Testis (tissue), 5 donors: ENCODE measurements at places on chromosomes 16 and 17.

- no peak for DNase-seq
Measured at GRCh38 chr16:88923450-88923849, 53.6 kb downstream of the CBFA2T3 start.

GRCh38 chr17:63490329-63490728, 13.5 kb downstream of the ACE start:
- no peak for DNase-seq

DNA sequence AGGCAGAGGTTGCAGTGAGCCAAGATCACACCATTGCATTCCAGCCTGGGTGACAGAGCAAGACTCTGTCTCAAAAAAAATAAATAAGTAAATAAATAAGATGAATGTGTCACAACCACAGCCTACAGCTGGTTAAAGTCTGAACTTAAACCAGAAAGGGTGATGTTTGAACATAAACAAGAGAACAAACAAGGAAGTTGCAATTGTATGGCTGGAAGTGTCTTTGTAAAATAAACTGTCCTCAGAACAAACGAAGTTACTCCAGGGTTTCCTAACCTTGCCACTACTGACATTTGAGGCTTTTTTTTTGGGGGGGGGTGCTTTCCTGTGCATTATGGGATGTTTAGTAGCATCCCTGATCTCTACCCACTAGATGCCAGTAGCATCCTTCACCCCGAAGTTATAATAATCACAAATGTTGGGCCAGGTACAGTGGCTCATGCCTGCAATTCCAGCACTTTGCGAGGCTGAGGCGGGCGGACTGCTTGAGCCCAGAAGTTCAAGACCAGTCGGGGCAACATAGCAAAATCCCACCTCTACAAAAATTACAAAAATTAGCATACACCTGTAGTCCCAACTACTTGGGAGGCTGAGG, 119.2 kb downstream of the XYLT1 start:
- DNase-seq, result no peak

- no peak for DNase-seq
Measured at GRCh38 chr16:47213761-47214440, 70.2 kb upstream of the NETO2 start.

- no peak for DNase-seq
Measured at GRCh38 chr17:41620583-41621434, 3.6 kb downstream of the KRT17 start.

- DNase-seq, result peak; percentile 75
Measured at GRCh38 chr16:4372578-4373355, 1.1 kb downstream of the VASN start.

DNA sequence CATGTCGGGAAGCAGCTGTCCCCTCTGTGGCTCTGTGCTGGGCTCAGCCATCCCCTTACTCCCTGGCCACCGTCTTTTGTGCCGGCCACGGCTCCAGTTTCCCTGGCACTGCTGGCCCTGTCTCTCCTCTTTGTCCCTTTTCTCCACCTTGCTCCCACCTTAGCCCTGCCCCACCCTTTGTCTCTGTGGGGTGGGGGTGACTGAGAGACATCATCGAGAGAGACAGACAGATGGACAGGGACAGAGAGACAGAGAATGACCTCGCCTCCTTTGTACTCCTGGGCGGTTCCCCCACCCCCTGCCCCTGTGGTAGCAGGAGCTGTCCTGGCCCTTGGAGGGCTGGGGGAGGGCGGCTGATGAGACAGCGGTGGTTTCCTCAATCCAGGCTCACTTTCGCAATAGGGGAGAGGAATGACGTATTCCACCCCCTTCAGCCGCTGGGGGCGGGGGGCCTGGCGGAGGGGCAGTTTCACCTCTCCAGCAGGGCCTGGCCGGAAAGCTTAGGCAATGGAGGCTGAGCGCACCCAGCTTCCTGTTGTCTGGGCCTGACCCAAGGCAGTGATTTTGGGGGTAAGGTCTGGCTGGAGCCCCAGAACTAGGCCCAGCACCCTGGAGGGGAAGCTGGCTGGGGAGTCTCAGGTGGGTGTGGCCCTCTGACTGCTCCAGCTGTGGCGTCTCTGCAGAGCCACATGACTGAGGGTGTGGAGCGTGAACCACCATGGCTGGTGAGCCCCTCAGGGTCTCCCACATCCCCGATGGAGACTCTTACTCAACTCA, 7.3 kb downstream of the FMNL1 start:
- DNase-seq, result peak; percentile 70

GRCh38 chr16:26133416-26134093, 441.8 kb downstream of the HS3ST4 start:
- DNase-seq, result no peak

DNA sequence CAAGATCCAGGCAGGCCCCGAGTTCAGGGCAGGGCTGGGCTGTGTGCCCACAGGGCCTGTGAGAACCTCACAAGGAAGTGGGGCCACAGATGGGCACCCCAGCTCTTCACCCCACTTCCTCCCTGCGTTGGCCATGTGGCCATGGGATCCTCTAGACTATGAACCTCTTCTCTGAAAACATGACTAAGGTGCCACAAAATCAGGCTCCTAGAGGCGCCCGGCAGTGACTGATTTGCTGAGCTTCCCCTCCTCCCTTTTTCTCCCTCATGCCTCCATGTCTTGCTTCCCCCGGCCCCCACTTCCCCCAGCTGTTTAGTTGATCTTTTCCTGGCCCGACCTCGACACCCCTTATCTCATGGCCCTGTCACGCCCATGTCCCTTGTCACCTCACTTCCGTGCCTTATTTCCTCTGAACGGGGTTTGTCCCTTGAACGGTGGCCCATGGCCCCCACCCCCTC, 87.1 kb downstream of the KCNJ12 start:
- no peak for DNase-seq

DNA sequence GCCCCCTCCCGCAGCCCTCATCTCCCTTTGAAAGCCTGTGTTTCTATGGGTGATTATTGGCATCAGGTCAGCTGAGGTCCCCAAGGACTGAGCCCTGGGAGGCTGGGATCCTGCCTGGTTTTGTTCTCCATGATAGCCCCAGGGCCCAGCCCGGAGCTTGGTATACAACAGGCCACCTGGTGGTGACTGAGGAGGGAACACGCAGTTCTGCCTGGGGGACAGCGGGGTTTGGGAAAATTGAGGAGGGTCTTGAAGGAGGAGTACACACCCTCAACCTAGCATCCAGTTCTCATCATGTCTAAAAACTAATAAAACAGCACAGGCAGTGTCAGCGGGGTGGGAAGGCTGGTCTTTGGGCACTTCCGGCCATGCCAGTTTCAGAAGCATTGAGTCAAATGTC, 335.1 kb downstream of the CPPED1 start:
- DNase-seq, result no peak

DNA sequence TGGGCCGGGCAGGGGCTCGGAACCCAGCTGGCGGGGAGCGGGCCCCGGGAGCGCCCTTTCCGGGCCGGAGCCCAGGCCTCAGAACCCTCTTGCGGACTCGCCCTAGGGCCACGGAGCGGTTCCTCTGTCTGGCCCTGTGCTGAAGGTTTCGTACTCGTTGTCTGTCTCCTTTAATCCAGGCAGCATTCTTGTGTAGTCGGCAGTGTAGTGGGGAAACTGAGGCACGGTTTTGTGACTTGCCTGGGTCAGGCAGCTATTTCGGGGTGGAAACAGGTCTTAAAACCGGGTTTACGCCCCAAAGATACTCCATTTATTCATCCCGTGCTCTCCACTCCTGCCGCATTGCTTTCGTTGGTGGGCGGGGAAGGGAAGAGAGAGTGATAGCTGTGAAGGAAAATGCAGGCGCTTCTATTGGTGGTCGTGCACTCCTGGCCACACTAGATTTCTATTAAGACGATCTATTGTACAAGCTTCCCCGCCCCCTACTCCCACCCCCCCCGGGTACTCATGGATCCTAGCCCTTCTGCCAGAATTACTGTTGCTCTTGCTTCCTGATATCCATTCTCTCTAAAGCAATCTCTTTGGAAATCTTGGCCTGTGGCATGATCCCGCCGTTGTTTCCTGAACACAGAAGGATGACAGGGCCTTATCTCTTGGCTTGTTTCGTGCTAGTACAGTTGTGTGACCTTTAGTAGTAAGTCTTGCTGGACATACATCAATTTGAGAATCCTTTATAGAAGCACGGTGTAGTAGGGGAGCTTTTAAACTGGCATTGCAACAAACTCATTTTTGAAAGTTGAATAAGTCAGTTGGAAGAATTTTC, 751 bp downstream of the DCAF7 start:
- peak; percentile 32 for DNase-seq

DNA sequence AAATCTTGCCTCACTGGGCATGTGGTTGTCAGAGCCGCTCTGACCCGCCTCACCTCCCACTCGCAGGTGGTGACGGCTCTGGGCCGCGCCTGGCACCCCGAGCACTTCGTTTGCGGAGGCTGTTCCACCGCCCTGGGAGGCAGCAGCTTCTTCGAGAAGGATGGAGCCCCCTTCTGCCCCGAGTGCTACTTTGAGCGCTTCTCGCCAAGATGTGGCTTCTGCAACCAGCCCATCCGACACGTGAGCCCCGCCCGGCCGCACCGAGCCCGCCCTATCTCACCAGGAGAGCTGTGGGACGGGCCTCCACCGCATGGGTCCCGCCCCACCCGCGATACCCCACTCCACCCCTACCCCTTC, 4.0 kb downstream of the TGFB1I1 start:
- no peak for DNase-seq

DNA sequence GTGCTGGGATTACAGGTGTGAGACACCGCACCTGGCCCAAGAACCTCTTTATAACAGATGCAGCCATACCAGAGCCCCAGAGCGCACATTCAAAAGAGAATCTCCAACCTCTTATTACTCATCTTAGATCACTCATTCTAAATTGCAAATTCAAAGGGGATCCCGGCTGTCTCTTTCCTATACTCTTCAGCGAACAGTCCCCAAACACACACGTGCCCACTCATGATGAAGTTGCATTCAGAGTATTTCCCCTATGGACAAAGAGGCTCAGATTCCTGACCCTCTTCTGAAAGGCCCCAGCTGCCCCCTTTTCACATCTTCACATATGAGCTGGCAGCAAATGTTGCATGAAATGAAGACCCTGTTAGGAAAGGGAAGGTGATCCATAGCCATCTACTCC, 22.5 kb upstream of the ABR start:
- DNase-seq, result no peak

DNA sequence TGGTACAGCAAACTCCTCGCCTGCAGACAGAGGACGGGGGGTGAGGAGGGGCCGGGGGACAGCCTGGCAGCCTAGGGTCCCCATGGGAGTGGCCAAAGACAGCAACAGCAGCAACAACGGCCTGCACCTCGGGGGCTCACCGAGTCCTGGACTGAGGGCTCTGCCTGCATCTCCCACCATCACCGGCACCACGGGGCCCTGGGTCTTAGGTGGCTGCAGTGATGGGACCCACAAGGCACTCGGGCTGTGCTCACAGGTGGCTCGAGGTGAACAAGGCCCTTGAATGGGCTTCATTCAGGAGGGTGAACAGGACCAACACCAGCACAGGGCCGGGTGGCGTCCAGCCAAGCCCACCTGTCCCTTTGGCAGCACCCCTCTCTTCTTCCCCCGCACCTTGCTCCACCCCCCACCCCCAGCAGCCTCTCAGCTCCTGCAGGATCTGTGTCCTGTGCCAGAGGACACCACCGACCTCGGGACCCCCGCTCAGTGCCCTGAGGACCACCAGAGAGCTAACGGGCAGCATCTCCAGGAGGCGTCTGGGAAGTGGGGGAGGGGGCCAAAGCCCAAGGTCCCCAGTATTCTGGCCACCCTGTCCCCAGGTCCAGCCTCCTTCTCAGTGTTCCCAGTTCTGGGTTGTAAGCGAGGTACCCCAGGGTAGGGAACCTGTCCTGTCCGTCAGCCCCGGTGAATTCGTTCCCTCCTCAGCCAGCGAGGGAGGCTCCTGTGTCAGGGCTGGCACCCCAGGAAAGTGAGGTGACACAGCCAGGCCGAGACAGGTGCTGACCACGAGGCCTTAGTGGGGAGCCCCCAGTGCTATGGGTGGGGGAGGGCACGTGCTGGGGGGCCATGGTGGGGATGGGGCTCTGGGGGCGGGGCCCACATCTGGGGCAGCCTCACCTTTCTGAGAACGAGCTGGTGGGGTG, 94.3 kb downstream of the TBC1D16 start:
- DNase-seq, result no peak

DNA sequence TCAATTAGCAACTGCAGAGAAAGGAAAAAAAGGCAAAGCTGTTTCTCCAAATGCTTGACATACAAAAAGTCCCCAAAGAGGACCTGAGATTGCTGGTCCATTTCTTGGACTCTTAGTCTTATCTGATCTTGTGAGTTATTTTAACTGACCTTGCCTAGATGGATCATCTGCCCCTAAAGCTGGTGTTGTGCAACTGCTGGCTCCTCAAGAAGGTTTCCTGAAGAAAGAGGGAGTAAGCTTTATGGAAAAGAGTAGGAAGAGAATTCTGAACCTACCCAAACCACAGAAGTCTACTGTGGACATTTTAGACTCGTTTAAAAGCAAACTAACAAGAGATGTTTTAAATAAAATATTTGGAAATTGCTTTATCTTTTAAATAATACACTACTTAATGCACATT, 140.0 kb upstream of the HS3ST3A1 start:
- no peak for DNase-seq

DNA sequence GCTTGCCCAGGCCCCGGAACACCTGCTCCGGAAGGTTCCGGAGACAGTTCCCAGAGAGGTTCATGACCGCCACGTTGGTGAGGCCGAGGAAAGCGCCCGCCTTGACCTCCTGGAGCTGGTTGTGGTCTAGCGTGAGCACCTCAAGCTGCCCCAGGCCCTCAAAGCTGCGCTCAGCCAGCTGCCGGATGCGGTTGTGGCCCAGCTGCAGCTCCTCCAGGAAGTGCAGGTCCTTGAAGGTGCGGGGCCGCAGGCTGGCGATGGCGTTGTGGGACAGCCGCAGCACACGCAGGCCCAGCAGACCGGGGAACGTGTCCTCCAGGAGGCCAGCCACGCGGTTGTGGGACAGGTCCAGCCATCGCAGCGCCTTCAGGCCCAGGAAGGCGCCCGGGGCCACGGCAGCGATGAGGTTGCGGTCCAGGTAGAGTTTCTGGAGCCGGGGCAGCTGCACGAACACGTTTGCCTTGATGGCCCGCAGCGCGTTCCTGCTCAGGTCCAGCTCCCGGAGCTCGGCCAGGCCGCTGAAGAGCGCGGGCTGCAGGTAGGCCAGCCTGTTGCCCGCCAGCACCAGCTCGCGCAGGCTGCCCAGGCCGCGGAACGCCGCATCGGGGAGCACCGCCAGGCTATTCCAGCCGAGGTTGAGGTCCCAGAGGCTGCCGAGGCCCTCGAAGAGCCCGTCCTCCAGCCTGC, 2.1 kb downstream of the IGFALS start:
- DNase-seq, result no peak

DNA sequence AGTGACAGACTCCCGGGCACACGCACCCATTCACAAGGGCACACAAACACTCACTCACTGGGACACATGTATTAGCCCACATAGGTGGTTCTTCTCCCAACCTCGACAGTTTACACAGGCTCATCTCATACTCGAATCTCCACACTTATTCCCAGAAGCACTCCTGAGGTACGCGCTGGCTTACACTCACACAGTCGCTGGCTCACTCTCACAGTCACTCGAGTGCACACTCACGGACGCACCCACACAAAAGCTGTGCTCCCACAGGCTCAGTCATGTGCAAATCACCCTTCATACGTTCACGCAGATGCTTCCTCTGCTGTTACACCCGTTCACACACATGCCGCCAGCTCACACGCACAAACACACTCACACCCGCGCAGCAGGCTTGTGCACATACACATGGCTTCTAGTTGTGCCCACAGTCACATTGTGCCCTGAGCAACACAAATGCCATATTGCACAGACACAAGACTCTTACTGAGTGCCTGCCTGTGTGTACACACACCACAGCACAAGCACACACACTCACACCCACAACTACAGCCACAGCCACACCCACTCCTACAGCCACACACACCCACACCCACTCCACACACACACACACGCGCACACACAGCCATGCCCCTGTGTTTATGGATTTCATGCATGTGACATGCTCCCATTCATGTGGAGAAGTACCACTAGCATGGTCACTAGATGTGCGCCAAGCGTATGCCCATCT, 8.4 kb upstream of the PRR29 start:
- no peak for DNase-seq
